Activated CD4-positive, alpha-beta T cell treated with anti-CD3 and anti-CD28 coated beads for 36 hours (primary cell): ENCODE measurements at places on chromosomes 5 and 9. TPM values are rescaled to one million over a fixed set of nuclear protein-coding genes. Genes with fewer than 3 reads are reported as not detected.

GLDC gene
- 0.95 TPM for total RNA-seq

NKD2 gene
- total RNA-seq, result 1.1 TPM

PCDHB10 gene
- total RNA-seq, result not detected

- DNase-seq, result no peak
Observed at GRCh38 chr5:120413686-120414085, 50.4 kb upstream of the PRR16 start.

MUSK gene
- not detected for total RNA-seq
